Mucosa of descending colon (tissue), 3 donors: ENCODE measurements at places on chromosomes 5 and 9.

- no peak for DNase-seq
Observed at GRCh38 chr5:108174286-108174685, 207.6 kb downstream of the FBXL17 start.

DNA sequence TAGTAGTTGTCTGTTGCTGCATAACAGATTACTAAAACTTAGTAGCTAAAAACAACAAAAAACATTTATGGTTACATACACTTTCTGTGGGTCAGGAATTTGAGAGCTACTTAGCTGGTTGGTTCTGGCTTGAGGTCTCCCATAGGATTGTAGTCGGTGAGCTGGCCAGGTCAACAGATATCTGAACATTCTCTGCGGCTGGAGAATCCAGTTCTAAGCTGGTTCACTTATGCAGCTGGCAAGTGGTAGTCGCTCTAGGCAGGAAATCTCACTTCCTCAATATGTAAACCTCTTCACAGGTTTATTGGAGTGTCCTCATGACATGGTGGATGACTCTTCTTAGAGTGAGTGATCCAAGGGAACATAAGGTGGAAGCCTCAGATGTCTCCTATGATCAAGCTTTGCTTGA is 65.7 kb upstream of the TNFAIP8 start:
- no peak for DNase-seq

DNA sequence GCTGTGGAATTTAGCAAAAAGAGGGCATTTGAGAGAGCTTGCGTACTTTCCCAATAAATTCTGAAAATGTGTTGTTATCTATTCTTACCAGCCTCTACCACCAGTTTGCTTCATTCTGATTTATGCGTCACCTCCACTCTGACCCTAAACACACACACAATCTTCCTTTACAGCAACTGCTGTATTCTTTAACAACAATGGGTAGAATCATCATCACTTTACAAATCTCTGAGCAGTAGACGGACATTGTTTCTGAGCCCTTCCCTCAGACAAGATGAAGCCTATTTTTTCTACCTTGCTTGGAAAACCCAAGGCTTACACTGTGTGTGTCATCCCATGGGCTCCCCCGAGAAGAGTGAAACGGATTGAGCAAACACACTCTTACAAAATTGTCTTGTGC is 83.1 kb upstream of the RASA1 start:
- no peak for DNase-seq

- DNase-seq = no peak
Observed at GRCh38 chr5:102823441-102823874, 68.4 kb downstream of the PAM start.

GRCh38 chr5:29304545-29304944 is 1888.9 kb upstream of the CDH6 start:
- DNase-seq = no peak

GRCh38 chr5:180525399-180525798 is 31.2 kb downstream of the CNOT6 start:
- DNase-seq = no peak

- no peak for DNase-seq
Observed at GRCh38 chr5:171588790-171589189, 169.3 kb downstream of the FGF18 start.

- no peak for DNase-seq
Observed at GRCh38 chr9:133401588-133401987, 16.2 kb downstream of the REXO4 start.

- DNase-seq = no peak
Observed at GRCh38 chr5:178287791-178288105, 55.1 kb upstream of the PHYKPL start.

GRCh38 chr9:125325826-125326225 is 64.2 kb downstream of the GAPVD1 start:
- DNase-seq = no peak

- no peak for DNase-seq
Observed at GRCh38 chr9:2963307-2963706, 119.4 kb upstream of the PUM3 start.

DNA sequence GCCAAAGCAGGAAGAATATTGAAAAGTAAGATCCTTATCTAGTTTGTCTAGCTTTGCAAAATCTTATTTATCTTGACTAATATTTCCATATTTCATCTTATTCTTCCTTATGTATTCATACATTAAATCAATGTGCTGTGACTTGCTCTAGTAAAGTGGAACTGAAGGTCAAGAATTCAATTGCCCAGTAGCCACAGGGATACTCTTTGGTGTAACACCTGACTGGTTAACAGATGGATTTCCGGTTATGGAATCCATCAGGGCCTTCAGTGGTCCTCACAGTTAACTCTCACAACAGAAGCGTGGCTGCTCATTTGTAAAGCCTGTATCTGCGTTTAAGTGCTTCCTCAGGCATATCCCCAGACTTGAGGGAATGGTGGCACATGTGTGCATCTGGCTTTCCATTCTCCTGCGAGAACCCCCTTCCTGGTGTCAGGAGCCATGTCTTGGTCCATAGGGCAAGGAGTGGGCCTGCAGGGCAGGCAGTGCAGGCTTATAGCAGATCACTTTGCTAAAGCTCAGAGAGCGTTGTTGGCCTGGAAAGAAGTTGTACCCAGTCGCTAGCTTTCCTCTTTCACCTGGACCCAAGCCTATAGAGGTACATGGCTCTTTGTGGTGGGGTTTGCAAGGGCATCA is 99.2 kb downstream of the HSPA4 start:
- DNase-seq = no peak

- no peak for DNase-seq
Observed at GRCh38 chr5:16668194-16668593, 51.4 kb upstream of the RETREG1 start.

DNA sequence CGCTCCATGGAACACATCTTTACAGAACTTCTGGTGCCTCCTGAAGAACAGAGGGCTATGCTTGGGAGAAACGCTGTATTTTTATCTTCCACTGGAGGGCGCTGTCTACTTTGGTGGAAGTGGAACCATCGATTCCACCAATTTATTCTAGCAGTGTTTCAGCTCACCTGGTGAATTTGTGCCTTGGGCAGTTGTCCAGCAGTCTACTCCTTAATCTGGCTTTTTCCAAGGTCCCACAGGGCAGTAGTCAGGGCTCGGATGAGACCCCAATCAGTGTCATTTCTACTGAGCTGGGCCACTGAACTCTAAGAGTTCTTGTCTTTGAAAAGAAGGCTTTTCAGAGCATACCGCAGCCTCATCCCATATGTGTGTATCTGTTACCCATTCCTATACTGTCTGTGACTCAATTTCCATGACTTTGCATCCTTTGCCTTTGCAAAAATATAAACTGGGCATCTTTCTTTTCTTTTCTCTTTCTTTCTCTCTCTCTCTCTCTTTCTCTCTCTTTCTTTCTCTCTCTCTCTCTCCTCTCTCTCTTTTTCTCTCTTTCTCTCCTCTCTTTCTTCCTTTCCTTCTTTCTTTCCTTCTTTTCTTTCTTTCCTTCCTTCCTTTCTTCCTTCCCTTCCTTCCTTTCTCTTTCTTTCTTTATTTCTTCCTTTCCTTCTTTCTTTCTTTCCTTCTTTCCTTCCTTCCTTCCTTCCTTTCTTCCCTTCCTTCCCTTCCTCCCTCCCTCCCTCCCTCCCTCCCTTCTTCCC is 138.4 kb upstream of the ZNF618 start:
- DNase-seq = no peak

DNA sequence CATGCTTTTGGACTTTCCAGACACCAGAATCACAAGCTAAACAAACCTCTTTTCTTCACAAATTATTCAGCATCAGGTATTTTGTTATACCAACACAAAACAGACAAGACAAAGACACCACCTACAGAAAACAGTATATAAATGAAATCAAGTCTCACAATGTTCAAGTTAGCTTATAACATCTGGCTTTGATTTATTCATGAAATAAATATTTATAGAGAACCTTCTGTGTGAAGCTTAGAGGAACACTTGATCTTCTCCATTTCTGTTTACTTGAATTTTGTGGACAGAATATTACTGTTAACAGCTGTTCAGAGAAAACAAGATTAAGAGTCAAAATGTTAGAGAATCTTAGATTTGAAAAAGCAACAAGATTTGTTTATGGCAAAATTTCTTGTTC is 137.4 kb upstream of the PRR16 start:
- DNase-seq = no peak

- no peak for DNase-seq
Observed at GRCh38 chr5:169013208-169013728, 287.7 kb downstream of the SLIT3 start.

DNA sequence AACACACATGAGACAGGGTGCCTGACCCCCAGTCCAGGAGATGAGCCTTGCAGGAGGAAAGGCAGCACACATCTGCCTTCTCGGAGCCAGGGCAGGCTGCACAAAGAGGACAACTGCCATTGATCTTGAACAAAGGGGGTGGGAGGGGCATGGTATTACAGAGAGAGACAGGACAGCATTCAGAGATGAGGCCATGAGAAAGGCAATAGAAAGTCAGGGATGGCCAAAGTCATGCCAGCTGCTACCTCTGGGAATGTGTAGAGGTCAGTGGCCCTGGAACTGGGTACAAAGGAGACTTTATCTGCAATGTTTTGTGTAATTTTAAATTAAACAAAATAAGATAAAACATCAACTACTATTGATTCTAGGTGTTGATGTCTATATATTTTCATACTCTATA is 43.2 kb downstream of the WDR36 start:
- no peak for DNase-seq

GRCh38 chr9:93031629-93032430 is 26.7 kb upstream of the SUSD3 start:
- no peak for DNase-seq

GRCh38 chr9:6788162-6789016 is 30.6 kb downstream of the KDM4C start:
- no peak for DNase-seq

DNA sequence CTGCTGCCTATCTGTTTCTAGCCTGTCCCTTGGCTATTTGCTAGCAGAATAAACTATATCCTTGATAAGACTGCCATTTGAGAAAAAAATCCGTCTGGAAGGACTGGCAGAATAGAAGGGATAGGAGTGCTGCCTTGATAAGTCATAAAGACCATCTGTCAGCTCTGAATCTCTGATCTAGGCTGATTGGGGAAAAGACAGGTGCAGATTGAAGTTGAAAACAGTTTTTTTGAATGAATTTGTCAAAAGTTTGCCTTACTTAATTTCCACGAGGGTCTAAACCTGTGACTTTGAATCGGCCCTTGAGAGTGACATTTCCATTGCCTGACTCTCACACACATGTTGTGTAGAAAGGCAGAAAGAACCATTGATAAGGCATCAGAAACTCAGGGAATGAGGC is 218.6 kb downstream of the MAN2A1 start:
- no peak for DNase-seq

GRCh38 chr5:54108136-54108535 is 202.2 kb downstream of the ARL15 start:
- no peak for DNase-seq

DNA sequence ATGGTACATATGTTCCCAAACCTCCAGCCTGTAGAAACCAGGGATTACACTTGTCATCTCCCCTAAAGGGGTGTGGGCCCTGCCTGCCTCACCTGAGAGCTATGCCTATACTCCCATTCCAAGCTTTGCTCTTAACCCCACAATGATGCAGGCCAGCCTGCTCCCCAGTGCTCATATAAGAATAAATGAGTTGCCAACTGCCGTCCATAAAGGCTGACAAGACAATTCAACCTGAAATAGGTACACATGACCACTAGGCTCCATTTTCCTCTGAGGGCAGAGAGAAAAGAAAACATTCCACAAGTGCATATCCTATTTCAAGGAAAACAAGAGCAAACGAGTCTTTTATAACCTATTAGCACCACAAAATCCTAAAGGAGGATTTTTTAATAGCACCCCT is 28.4 kb downstream of the SKP1 start:
- no peak for DNase-seq

DNA sequence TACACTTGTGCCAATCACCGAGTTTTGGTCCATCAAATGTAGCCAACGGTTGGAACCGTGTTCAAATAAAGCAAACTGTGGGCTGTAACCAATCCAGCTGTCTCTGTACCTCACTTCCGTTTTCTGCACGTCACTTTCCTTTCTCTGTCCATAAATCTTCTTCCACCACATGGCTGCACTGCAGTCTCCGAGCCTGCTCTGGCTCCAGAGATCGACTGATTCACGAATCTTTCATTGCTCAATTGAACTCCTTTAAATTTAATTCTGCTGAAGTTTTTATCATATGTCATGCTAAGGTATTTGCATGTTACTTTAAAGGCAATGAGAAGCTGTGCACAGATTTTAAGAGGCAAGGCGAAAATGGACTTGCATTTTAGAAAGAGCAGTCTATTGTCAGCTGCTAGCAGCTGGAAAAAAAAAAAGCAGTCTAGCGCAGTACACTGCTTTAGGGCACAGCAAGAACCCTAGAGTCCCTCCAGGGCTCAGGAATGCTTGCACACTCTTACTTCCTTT is 13.2 kb downstream of the TTC39B start:
- peak; percentile 23 for DNase-seq

GRCh38 chr5:128773378-128773777 is 191.9 kb upstream of the SLC27A6 start:
- DNase-seq = no peak

DNA sequence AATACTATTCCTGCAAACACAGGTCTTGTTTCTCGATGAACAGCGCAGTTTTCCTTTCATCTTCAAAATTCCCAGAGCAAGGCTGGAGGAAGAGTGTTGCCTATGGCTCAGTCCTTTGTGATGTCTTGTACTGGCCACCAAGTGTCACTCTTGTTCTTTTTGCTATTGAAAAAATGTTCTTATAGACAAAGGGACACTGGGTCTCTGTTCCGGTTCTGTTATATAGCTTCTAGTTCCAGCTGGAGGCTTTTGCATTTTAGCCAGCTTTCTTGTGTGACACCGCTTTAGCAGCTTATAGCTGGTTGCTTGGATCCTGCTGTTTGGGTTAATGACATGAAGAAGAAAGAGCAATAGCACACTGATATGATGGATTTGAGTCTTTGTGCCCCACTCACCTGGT is 343.7 kb upstream of the KCNN2 start:
- DNase-seq = no peak
